ENCODE measurements at places on chromosomes 1 and 21.

DNA sequence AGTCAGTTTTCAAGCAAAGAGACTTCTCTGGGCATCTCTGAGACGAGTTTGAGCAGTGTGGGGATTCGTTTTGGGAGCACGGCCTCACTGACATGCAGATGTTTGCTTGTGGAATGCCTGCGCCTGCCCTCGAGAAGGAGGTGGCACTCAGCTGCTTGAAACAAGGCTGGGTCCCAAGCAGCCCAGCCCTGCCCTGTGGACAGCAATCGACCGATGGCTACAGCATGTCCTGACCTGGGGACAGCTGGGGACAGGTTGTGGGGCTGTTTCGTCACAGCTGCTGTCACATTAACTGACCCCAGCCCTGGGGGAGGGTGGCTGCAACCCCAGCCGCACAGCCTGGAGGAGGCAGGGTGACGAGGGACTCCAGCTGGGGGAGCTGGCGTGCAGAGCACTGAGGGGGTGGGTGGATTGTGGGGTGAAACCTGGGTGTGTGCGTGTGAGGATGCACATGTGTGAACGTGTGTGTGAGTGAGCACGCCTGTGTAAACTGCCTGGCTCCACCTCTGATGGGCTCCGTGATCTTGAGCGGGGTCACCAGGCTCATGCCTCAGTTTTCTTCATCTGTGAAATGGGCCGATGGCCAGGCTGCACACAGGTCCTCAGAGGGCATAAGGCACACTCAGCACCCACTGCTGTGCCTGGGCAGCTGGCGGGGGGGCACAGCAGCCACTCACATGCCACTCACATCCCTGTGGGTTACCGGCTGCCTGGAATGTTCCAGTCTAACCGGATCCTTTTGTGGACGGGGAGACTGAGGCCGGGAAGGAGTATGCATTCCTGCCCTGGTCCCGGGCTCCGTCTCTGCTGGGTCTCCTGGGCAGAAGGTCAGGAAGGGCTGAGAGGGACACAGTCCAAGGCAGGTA is 49.3 kb downstream of the COL18A1 start:
- DNase-seq = no peak

DNA sequence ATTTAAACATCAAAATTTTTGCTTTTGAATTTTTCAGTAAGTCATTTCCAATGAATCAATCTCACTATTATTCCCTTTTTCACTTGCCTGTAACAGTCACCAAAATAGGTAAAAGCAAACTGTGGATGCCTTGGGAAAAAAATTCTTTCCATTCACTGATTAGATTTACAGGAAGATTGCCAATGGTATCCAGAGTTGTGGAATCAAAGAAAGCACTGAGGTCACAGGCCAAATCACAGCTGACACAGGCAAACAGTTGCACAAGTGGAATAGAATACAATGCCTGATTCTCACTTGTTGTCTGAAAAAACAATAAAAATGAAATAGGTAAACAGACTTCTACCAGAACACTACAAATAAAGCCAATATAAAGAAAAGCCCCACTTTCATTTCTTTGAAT is 48.4 kb downstream of the LTN1 start:
- DNase-seq = no peak

GRCh38 chr21:28148400-28149064 is 844.1 kb downstream of the LTN1 start:
- DNase-seq = no peak

GRCh38 chr1:164180824-164181223 is 378.2 kb upstream of the PBX1 start:
- no peak for DNase-seq

- peak; percentile 90 for DNase-seq
Measured at GRCh38 chr21:38819719-38820159, 14.0 kb downstream of the ETS2 start.

GRCh38 chr1:93779540-93780165 is 98.0 kb upstream of the BCAR3 start:
- no peak for DNase-seq

GRCh38 chr1:199759268-199759730 is 268.2 kb upstream of the NR5A2 start:
- peak; percentile 70 for DNase-seq

DNA sequence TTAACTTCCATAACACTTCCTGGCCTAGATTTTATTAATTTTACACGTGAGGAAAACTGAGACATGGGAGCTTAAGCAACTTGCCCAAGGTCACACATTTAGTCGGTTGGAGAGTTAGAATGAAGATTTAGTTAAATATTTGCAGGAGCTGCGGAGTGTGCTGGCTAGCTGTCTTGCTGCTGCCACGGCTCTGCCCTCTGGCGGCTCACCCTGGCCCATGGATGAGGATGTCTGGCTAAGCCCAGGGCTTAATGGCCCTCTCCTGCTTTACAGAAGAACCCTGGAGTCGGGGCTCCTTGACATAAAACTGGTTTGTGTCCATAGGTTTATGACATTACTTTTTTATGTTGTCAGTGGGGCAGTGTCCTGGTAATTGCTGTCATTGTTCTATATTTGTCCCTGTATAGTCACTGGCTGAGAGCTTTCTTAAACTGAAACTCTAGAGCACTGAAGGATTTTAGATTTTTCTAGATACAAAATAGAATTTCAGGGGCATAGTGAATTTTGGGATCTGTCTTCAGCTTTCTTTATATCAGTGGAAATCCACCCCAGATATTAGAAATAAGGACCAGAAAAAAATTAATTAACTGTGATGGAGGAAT is 88.9 kb upstream of the WLS start:
- DNase-seq = peak; percentile 77

DNA sequence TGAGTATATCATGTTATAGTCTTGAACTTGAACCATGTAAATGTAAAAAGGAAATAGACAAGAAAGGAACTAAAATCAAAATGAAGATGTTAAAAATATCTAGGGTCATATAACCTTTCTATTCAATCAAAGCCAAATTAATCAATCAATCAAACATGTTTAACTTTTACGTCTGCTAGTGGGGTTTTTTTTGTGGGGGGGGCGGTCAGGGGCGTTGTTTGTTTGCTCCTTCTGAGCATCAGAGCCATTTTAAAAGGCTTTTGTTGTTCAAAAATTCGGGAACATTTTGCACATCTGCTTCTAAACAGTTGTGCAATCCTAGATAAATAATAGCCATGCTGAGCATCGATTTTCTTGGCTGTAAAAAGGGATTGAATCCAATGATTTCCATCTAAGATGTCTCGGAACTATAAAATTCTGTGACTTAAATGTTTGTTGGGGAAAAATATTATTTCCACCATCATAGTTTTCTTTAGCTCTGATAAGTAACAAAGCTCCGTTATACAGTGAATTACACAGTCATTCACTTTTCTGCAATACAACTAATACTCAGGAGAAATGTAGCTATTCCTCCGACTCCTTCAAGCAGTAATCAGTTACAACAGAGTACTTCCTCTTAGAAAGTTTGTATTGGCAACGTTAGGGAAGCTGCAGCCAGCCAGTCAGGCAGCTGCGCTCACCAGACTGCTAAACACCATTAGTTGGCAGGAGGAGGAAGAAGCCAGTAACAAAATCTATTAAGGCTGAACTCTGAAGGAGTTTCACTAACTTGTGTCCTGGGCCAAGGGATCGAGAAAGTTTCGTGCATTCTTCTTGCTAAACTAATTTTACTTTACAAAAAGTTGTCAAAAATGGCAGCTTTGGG is 2.2 kb downstream of the SPATA6 start:
- DNase-seq = peak; percentile 67

- DNase-seq = no peak
Measured at GRCh38 chr21:36202726-36203602, 46.3 kb downstream of the DOP1B start.

DNA sequence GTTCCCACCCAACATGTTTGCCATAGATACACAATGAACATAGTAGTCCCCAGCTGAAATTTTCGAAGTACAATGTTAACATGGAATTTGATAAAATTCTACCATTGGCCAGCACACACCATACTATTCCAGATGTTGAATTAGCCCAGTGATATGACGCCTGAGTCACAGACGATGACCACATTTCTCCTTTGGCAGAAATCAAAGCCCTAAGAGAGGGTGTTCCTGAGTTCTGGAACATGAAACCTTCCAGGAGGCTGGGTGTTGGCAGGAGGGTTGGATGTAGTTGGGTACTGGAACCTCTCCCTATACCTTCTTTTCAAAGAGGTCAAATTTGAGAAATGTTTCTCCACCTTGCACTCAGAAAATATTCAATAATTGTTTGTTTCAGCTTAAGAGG is 37.8 kb downstream of the LPAR3 start:
- no peak for DNase-seq

GRCh38 chr1:119593805-119594204 is 54.3 kb downstream of the ZNF697 start:
- no peak for DNase-seq

GRCh38 chr1:37631036-37631435 is 3.7 kb downstream of the RSPO1 start:
- no peak for DNase-seq

- no peak for DNase-seq
Measured at GRCh38 chr1:10387677-10388386, 11.0 kb upstream of the PGD start.

- DNase-seq = no peak
Measured at GRCh38 chr1:158000507-158000906, 7.1 kb downstream of the KIRREL1 start.

DNA sequence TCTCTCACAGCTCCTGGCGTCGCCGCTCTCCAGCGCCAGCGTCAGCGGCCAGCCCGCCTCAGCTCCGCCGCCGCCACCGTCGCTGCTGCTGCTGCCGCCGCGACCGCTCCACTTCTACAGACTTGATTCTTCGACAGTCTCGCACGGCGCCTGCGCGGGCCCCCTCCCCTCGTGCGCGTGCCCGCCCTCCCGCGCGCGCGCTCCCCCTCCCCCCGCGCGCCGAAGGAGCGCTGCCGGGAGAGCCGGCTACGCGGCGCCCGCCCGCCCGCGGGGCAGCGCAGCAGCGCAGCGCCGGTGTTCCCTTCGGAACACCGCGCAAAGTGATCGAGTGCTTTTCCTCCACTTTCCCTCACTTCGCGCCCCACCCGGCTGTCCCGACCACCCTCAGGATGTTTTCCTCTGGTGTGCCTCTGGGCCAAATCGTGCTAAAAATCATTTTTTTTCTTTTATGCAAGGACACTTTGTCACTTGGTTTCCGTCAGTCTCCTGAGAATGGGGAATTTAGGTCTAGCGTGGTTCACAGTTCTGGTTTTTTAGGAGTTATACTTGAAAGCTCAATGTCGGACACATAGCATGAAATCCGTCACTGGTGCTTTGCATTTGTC is at the start of gene IRF2BP2:
IRF2BP2 (minus strand) TSS at position 118 of the 605 bp plus-strand sequence. CDS start 684 bp downstream, outside the sequence.
- peak; percentile 84 for DNase-seq

GRCh38 chr1:12372180-12372579 is 142.3 kb downstream of the VPS13D start:
- no peak for DNase-seq

GRCh38 chr1:72241397-72241796 is 40.9 kb downstream of the NEGR1 start:
- no peak for DNase-seq

GRCh38 chr1:107943694-107944093 is 21.3 kb downstream of the VAV3 start:
- DNase-seq = no peak

DNA sequence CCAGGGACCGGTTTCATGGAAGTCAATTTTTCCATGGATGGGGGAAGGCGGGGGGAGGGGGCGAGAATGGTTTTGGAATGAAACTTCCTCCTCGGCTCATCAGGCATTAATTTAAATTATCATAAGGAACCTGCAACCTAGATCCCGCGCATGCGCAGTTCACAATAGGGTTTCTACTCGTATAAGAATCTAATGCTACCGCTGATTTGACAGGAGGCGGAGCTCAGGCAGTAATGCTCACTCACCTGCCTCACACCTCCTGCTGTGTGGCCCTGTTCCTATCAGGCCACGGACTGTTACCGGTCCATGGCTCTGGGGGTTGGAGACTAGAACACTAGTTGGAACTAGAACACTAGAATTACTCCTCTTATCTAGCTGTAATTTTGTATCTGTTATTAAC is 38.0 kb downstream of the PRRX1 start:
- DNase-seq = no peak

- DNase-seq = no peak
Measured at GRCh38 chr1:84506729-84507453, 510 bp upstream of the GNG5 start.

DNA sequence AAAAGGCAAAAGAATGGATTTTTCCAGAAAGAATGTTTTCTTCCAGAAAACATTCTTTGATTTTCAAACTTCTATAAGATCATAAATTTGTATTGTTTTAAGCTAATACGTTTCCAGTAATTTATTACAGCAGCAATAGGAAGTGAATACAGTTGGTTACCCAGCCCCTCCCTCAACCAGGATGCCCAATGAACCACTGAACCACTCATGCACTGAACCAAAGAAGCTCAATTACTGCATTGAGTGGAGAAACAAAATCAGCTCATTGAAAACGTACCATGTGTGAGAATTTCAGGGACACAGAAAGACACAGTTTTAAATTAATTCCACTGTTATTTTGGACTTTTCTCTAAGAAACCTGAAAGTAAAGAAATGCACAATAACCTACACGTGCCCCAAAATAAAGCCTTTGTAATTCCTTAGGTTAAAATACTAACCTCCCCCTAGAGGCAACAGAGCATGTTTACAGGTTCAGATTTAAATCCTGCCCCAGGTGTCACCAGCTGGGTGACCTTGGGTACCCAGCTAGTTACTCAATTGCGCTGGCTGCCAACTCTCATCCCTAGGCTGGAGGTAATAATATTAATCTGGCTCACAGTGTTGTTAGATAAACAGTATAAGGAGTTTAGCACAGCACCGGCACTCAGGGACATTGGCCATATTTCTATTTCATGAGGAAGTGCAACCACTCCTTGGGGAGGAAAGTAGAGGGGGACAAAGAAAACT is 111.7 kb downstream of the NMNAT2 start:
- peak; percentile 17 for DNase-seq

DNA sequence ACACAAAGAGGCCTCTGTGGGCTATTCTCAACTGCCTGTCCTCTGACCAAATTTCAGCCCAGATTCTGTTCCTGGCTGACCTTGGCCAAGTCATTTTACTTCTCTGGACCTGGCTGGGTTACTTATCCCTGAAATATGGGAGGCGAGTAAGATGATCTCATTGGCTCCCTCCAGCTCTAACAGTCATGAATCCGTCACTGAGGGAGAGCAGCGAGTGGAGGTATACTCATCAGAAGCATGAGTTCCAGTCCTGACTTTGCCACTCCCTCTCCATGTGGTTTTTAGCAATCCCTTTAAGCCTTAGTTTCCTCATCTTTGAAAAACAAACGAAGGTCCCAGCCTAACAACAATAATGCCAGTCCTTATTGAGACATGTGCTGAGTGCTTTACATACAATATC is 63.5 kb downstream of the CCDC185 start:
- DNase-seq = no peak

DNA sequence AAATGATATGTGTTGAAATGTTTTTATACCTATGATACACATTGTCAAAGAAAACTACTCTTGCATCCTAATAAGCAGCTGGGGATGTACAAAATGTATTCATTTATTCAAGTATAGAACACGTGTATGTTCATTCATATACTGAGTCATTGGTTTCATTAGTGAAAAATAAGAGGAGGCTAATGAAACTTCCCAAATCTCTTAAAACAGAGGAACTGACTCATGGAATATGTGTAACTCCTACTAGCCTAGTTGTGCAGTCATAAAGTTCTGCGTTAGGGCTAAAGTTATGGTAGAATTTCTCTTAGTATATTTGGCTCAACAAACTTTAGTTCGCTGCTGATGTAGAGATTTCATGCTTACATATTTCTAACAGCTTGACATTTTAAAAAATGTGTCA is 441.6 kb downstream of the NCAM2 start:
- DNase-seq = no peak

Measured in ACHN (cell line).